ENCODE measurements at places on chromosomes 16 and 17.

GRCh38 chr17:41680426-41681040, 8.2 kb upstream of the EIF1 start:
- DNase-seq: no peak
- H3K27me3 ChIP-seq: no peaks in the 10 kb centered on the region
- H3K4me3 ChIP-seq: no peak overlapping the region
- H3K27ac ChIP-seq: no peak overlapping the region

- no peaks in the 10 kb centered on the region for H3K36me3 ChIP-seq
- H3K4me3 ChIP-seq: no peak overlapping the region
- H3K4me1 ChIP-seq: peaks cover 18% of the 10 kb centered on the region
These were observed 30.1 kb upstream of the BAHCC1 start for GRCh38 chr17:81365148-81365600.

- peaks cover 45% of the 10 kb centered on the region for H3K4me1 ChIP-seq
- peaks cover 2% of the 10 kb centered on the region for H3K36me3 ChIP-seq
- no peaks in the 10 kb centered on the region for H3K27me3 ChIP-seq
- H3K27ac ChIP-seq: peak overlapping the region; percentile 90
- no peak for DNase-seq
These were observed 1.6 kb downstream of the ATP6V0C start for GRCh38 chr16:2515180-2515851.

- H3K27ac ChIP-seq: no peak overlapping the region
- H3K4me3 ChIP-seq: no peak overlapping the region
- peaks cover 4% of the 10 kb centered on the region for H3K4me1 ChIP-seq
These were observed 6.2 kb downstream of the BECN1 start for GRCh38 chr17:42817866-42818265.

- no peaks in the 10 kb centered on the region for H3K36me3 ChIP-seq
- H3K4me3 ChIP-seq: no peak overlapping the region
- H3K27me3 ChIP-seq: peaks cover 4% of the 10 kb centered on the region
- H3K4me1 ChIP-seq: no peaks in the 10 kb centered on the region
- no peak for DNase-seq
These were observed 73.7 kb downstream of the IRX3 start for GRCh38 chr16:54212893-54213292.
